Cortex of kidney (tissue), 1 donor: ENCODE measurements at places on chromosomes 16 and 17.

- no peak for DNase-seq
These were observed 15.2 kb downstream of the MED24 start for GRCh38 chr17:40038882-40039513.

DNA sequence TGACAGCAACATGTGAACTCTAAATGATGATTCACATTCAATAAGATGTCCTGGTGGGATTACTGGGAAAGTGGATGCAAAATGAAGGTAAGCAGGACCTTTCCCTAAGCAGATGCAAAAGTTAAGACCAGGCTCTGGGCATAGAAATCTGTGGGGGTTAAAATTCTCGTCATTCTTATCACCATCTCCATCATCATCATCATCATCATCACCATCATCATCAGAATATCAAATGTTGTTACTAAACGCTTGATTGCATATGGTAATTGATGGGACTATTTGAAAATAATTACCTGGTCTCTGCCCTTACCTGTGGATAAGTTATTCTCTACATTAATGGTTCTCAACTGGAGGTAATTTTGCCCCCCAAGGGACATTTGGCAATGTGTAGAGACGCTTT lies 41.9 kb upstream of the TMEM132E start:
- no peak for DNase-seq

DNA sequence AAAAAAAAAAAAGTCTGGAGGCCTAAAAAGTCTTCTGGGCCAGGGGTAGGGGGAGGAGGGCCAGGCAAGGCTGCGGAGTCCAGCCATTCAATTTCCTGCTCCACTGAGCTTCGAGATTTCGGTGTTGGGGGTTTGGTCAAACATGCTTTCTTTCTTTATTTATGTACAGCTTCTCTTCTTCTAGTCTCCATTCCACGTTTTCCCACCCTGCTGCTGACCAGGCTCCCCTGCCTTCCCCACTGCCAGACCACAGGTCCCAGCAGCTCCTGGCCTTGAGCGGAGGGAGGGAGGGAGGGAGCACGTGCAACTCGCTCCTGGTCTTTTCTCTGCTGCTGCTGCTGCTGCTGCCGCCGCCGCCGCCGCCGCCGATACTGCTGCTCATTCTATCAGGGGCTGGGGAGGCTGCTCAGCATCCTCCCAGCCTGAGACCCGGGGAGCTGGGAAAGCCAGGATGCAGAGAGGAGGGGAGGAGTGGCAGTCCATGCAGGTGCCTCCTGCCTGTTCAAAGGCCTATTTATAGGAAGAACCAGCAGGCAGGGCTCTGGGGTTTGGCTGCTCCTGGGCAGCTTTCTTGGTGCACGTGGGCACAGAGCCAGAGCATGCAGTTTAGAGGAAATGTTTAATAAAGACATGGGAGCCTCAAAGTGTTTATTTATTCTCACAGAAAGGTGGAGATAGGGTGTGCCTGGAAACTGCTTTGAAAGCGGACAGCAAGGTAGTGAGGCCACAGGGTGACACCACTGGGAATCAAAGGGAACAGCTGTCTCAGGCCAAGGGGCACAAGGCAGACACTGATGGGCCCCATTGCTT lies 23.4 kb upstream of the ZFHX3 start:
- DNase-seq, result no peak

DNA sequence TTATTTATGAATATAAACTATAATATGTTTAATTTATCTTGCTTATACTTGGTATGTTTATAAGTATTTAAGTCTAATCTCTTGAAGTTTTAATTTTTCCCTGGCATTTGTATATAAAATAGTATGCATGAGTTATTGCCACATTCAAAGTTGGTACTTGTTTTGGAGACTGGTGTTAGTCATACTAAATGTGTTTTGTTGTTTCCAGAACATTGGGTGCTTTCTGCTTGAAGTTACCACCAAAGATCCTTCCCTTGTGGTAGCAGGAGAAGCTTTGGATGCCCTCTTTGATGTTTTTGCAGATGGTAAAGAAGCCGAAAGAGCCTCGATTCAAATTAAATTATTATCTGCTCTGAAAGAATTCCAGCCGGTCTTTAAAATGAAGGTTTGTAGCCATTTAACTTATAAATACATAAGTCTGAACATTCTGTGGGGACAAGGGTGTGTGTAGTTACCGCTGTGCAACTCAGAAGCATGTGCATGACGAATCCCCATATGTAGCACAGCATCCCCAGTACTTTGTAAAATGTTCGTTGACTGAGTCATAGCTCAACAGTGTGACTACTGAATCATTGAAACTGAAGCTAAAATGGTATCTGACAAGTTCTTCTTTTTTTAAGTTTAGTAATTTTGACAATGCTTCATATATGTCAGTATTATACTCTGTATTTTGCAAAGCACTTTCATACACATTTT lies 36.4 kb downstream of the HEATR3 start:
- no peak for DNase-seq

DNA sequence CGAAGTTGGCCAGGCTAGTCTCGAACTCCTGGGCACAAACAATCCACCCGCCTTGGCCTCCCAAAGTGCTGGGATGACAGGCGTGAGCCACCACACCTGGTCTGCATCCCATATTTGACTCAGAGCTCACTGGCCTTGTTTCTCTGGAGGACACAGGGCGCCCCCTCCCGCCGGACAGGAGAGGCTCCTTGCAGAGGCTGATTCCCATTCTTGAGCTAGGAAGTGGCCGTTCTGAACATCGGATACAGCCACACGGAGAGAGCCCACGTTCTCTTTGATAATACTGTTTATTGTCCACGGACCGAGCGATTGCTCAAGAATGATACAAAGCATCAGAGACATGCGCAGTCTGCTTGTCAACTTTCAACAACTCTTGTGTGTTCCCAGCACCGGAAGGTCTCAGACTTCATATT lies 12.1 kb upstream of the USP36 start:
- no peak for DNase-seq

DNA sequence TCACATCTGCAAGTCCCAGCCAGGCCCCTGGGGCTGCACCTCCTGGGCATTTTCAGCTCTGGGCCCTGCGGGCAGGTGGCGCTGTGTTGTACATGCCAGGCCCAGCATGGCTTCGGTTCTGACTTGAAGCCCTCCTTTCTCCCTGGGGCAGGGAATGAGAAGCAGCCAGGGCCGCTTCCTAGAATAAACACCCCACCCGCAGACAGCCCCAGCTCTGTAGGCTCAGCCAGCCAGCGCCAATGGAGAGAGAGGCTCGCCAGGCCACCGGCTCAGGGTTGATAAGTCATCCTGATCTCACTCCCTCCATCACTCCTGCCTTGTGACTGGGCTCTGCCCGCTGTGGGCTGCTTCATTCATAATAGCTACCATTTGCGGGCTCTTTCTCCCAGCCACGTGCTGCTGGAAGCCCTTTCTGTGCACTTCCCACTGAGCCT lies 6.0 kb upstream of the GLIS2 start:
- DNase-seq, result no peak

DNA sequence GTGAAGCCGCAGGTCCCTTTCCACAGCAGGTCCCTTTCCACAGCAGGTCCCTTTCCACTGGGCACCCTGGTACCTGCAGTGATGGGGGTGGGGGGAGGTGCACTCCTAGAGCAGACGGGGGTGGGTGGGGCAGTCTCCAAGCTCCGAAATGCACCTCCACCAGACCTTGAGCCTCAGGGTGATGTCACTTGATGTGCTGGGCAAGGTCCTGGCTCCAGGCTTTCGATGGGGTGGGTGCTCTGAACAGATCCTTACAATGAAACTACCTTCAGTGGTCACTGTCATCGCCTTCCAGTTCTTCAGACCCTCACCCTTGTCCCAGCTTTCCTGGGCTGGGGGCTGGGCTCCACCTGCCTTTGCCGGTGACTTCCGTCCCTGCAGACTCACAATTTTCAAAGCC lies 1.5 kb upstream of the METRNL start:
- no peak for DNase-seq

DNA sequence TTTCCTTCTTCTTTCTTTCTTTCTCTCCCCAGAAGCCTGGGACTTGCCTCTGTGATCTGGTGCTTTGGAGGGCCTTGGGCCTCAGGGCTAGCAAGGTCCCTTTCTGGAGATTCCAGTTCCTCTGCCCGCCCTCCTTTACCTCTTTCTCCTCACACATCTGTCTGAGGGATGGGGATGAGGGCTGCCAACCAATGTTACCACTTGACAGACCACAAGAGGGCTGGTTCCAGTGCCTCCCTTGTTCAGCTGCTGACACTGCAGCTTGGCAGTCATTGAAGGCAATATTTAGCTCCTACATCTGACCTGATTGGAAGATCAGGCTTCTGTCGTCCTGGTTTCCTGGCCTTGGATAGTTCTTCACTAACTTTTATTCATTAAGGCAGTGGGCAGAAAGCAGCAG lies 3.6 kb upstream of the ZNF652 start:
- DNase-seq, result no peak

GRCh38 chr16:10931134-10931533 lies 11.1 kb downstream of the DEXI start:
- DNase-seq, result no peak

GRCh38 chr17:976312-976711 lies 3.3 kb downstream of the NXN start:
- no peak for DNase-seq

DNA sequence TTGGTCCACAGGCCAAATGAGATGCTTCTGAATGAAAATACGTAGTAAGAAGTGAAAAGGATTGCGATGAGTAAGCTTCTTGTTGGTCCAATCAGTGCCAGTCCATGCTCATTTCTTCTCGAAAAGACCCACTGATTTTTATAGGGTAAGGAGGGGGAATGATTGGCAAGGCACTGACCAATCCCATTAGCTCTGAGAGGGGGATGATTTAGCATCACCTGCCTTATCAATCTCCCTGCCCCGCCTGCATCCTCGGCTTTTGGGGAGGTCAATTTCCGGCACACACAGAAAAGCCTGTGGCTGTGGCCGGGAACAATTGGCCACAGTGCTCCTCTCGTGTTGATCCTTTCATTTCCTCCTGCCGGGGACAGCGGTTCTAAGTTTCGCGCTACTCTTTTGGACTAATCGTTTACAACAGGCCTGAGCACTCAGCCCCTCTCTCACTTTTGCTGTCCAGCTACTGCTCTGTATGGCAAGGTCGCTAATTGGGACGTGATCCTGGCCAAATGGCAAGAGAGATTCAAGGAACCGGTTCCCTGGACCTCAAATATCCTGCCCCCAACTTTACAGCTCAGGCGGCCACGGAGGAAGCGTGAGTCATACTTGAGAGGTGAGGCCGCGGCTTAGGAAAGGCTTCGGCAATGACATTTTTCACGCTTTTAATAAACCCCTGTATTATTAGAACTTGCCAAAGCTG lies 43.1 kb downstream of the TBX4 start:
- DNase-seq, result no peak

GRCh38 chr16:19837984-19838707 lies 46.5 kb downstream of the GPRC5B start:
- DNase-seq, result no peak

DNA sequence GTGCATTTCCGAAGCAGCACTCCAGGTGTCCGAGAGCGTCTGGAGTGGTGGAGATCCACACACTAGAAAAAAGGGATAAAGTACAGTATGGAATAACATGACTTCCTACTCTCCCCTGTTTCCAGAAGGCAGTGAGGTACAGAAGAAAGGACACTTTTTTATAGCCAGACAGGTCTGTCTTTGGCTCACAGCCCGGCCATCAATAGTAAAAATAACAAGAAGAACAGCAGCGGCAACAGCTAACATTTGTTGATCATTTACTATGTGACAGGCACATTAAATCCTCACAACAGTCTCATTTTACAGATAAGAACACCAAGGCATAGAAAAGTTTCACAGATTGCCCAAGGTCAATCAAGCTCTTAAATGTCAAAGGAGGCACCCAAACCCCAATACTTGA lies 16.2 kb downstream of the DYNLRB2 start:
- DNase-seq, result no peak

- no peak for DNase-seq
These were observed 735 bp downstream of the PSMD11 start for GRCh38 chr17:32445074-32445415.

GRCh38 chr16:89357055-89357816 lies 133.1 kb downstream of the ANKRD11 start:
- DNase-seq, result no peak
